ENCODE measurements at places on chromosomes 11 and 22. TPM values are rescaled to one million over a fixed set of nuclear protein-coding genes. Genes with fewer than 3 reads are reported as not detected.

Gene BAD
- 72.5 TPM for total RNA-seq

Gene MYOD1
- 0.03 TPM for total RNA-seq

Gene CABP4
- not detected for total RNA-seq

Gene OR4A16
- not detected for total RNA-seq

Gene GLYAT
- not detected for total RNA-seq

Gene NDUFA6
- total RNA-seq = 66.9 TPM

Gene ADAMTS8
- total RNA-seq = 2.5 TPM

Gene LYVE1
- 1.2 TPM for total RNA-seq

Gene MED19
- total RNA-seq = 29.9 TPM

Gene SCGB1A1
- total RNA-seq = 0.37 TPM

Gene TENM4
- 0.11 TPM for total RNA-seq

Gene ARRB1
- 20.2 TPM for total RNA-seq

Gene TRIM51
- total RNA-seq = not detected

Gene APOL6
- total RNA-seq = 1.7 TPM

Gene C11orf91
- 1.2 TPM for total RNA-seq

Gene MPZL2
- 0.08 TPM for total RNA-seq

Gene TEX54
- not detected for total RNA-seq

Gene DCHS1
- 0.07 TPM for total RNA-seq

Gene ELFN2
- total RNA-seq = 5.6 TPM

Gene STX5
- total RNA-seq = 24.9 TPM

Gene GRM5
- not detected for total RNA-seq
